ENCODE measurements at places on chromosomes 16 and 17. TPM values are rescaled to one million over a fixed set of nuclear protein-coding genes. Genes with fewer than 3 reads are reported as not detected.

GRCh38 chr16:3731126-3731935 lies 14.0 kb upstream of the TRAP1 start:
- H3K4me1 ChIP-seq: no peaks in the 10 kb centered on the region
- no peak overlapping the region for H3K4me3 ChIP-seq
- DNase-seq: no peak
- H3K27ac ChIP-seq: no peak overlapping the region
- H3K27me3 ChIP-seq: no peaks in the 10 kb centered on the region

DNA sequence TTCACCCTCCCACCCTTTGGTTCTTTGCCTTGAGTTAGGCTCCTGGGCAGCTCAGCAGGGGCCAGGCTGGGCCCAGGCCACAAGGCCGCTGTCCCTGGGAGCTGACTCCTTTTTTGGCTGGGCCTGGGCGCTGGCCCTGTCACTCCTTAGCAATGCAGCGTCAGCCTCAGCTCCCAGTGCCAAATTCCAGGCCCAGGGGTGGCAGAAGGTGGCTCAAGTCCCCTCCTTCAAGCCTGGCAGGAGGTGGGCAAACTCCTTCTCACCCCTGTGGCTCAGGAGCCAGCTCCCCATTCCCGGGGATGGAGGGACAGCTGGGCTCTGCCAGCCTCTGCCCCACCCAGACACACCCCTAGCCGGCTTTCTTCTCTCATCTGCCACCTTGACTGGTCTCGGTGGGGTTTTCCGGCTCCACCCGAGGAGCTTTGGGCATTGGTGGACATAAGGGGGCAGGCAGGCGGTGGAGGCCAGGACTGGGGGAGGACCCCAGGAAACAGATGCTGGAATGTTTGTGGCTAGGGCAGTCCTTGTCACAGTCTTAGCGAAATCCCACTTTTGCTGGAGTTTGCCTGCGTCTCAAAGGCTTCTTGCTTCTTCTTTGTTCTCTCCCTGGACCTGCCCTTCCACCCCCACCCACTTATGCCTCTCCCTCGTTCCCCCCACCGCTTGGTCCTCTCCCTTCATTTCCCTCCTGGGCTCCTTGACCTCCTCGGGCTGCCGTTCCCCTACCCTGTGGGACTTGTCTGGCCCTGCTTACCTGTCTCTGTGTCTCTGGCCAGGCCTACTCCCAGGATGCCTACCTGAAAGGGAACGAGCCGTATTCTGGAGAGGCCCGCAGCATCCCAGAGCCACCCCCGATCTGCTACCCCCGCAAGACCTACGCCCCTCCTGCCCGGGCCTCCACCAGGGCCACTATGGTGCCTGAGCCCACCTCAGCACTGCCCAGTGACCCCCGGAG lies 37.4 kb downstream of the ARHGAP23 start:
- H3K27ac ChIP-seq: no peak overlapping the region
- no peaks in the 10 kb centered on the region for H3K4me1 ChIP-seq
- no peaks in the 10 kb centered on the region for H3K36me3 ChIP-seq
- H3K4me3 ChIP-seq: no peak overlapping the region
- H3K27me3 ChIP-seq: peaks cover 4% of the 10 kb centered on the region
- no peak for DNase-seq

B3GNT9 gene
- 5.1 TPM for total RNA-seq

NHERF2 gene
- 1.1 TPM for total RNA-seq

DNA sequence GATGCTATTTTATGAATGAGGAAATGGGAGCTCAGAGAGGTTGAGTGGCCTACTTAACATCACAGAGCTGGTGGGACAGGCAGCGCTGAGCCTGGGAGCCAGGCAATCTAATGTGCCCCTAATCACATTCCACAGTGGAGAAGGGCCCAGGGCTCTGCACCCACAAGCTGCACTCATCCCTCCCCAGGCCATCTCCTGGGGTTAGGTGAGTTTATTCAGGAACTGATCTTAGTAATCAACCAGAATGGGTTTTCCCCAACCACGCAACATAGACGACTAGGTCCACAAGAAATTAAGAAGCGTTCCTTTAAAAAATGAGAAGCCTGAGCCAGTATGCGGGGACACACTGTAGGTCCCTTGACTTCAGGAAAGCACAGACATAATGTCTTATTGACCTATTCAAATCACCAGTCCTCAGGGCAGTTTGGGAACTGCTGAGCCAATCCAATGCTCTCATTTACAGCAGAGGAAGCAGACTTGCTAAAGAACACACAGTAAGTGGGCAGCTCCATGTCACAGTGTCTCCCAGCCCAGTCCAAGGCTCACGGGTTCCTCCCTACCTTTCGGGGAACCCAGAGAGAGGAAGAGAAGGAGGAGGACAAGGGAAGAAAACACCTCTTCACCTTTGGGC lies 2.3 kb downstream of the MPP3 start:
- H3K36me3 ChIP-seq: no peaks in the 10 kb centered on the region
- H3K4me3 ChIP-seq: no peak overlapping the region
- peak; percentile 31 for DNase-seq

RAB37 gene
- 6.5 TPM for total RNA-seq

- no peak for DNase-seq
- no peaks in the 10 kb centered on the region for H3K4me1 ChIP-seq
- H3K4me3 ChIP-seq: no peak overlapping the region
- H3K27ac ChIP-seq: no peak overlapping the region
Measured at GRCh38 chr16:48879223-48880122, 269.5 kb upstream of the N4BP1 start.

TPSB2 gene
- not detected for total RNA-seq

MT1A gene
- total RNA-seq: 0.94 TPM

GRCh38 chr17:8326511-8327302 lies 12.9 kb upstream of the ODF4 start:
- peaks cover 14% of the 10 kb centered on the region for H3K4me1 ChIP-seq
- peak overlapping the region; percentile 61 for H3K4me3 ChIP-seq
- H3K27ac ChIP-seq: no peak overlapping the region

Data from activated CD4-positive, alpha-beta memory T cell treated with anti-CD3 and anti-CD28 coated beads for 36 hours (primary cell).